ENCODE measurements at places on chromosomes 5 and 9. TPM values are rescaled to one million over a fixed set of nuclear protein-coding genes. Genes with fewer than 3 reads are reported as not detected.

Gene PTGER4
- total RNA-seq = 9.7 TPM

Gene PCDHA7
- not detected for total RNA-seq

Gene TRAF1
- 0.42 TPM for total RNA-seq

Gene FOXE1
- not detected for total RNA-seq

Gene MOCS2
- total RNA-seq = 53.3 TPM

- no peaks in the 10 kb centered on the region for H3K27me3 ChIP-seq
- H3K4me3 ChIP-seq = no peak overlapping the region
- H3K4me1 ChIP-seq = peaks cover 11% of the 10 kb centered on the region
- no peak overlapping the region for H3K27ac ChIP-seq
- no peaks in the 10 kb centered on the region for H3K36me3 ChIP-seq
Observed at GRCh38 chr9:15308511-15308910, 1.5 kb upstream of the TTC39B start.

DNA sequence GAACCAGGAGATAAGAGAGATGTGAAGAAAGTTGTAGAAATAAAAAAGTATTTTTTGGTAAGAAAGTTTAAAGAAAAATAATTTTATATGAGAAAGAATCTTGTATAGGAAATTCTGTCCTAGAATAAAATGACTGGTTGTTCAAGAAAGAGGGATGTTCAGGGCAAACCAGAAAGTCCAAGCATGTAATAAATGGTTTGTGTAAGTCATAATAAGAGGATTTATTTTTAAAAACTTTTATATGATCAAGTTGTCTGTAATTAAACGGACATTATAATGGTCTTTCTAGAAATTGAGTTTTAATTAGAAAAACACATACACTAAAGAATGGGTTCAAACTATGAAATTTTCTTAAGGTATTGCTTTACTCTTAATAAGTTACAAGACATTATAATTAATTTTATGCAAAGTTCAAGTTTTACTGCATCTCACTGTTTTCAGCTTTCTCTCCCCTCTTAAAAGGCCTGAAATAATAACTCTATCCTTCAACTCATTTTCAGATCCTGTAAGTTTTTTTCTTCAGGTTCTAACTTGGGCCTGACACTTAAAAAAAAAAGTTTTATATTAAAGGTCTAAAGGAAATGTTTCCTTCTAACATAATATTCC lies 56.1 kb upstream of the ZNF300 start:
- H3K4me3 ChIP-seq = no peak overlapping the region
- no peaks in the 10 kb centered on the region for H3K36me3 ChIP-seq
- no peak overlapping the region for H3K27ac ChIP-seq
- no peak for DNase-seq
- H3K4me1 ChIP-seq = no peaks in the 10 kb centered on the region

GRCh38 chr5:34475249-34475966 lies 180.7 kb upstream of the RAI14 start:
- H3K36me3 ChIP-seq = no peaks in the 10 kb centered on the region
- no peak for DNase-seq
- no peaks in the 10 kb centered on the region for H3K4me1 ChIP-seq
- no peak overlapping the region for H3K4me3 ChIP-seq
- no peaks in the 10 kb centered on the region for H3K27me3 ChIP-seq

- no peaks in the 10 kb centered on the region for H3K27me3 ChIP-seq
- H3K36me3 ChIP-seq = no peaks in the 10 kb centered on the region
- no peak overlapping the region for H3K27ac ChIP-seq
- H3K4me1 ChIP-seq = no peaks in the 10 kb centered on the region
Observed at GRCh38 chr9:127237801-127238200, 26.8 kb upstream of the GARNL3 start.

GRCh38 chr5:143837306-143837848 lies 25.4 kb downstream of the HMHB1 start:
- no peak overlapping the region for H3K27ac ChIP-seq
- H3K4me1 ChIP-seq = no peaks in the 10 kb centered on the region
- no peak overlapping the region for H3K4me3 ChIP-seq
- no peaks in the 10 kb centered on the region for H3K36me3 ChIP-seq
- H3K27me3 ChIP-seq = no peaks in the 10 kb centered on the region

DNA sequence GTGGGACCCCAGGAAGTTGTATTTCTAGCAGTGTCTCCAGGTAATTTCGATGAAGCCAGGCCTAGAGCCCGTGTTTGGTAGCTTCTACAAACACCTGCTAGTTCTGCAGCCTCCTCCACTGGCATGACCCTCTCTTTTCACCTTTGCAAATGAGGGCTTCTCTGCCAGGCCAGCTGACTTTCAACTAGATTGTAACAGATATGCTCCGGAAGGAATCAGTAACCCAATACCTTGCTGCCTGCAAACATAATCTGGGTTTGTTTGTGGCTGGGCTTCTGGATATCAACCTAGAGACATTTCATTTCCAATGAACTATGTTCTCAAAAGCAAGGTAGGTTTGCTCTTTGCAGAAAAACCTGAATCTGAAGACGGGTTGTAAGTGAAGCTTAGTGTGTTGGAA lies 354.8 kb downstream of the DMRT2 start:
- H3K36me3 ChIP-seq = no peaks in the 10 kb centered on the region
- no peak overlapping the region for H3K27ac ChIP-seq
- H3K4me1 ChIP-seq = no peaks in the 10 kb centered on the region
- no peak overlapping the region for H3K4me3 ChIP-seq
- DNase-seq = no peak

DNA sequence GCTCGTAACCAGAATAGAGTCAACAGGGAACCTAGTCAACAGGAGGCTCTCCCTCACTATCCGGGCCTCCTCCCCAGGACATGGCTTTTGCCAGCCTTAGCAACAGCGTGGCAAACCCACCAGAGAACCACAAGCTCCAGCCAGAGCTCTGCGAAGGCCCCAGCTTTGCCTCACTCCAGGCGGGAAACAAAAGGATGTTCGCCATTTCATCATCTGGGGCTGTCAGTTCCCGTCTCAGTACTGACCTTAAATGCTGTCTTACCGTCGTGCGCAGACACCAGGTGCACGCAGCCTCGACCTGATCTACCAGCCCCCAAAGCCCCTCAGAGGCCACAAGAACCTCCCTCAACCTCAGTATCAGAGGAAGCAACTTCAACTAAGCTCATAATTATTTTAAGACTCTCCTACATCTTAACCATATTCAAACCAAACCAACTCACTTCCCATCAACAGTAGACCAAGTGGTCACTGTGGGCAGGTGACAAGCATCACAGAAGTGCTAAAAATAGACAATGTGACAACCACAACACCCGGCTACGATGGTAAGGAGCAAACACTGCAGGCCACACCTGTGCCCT lies 71.4 kb downstream of the SEMA4D start:
- no peak overlapping the region for H3K4me3 ChIP-seq
- H3K27ac ChIP-seq = peak overlapping the region; percentile 14
- no peak for DNase-seq
- peaks cover 13% of the 10 kb centered on the region for H3K4me1 ChIP-seq

DNA sequence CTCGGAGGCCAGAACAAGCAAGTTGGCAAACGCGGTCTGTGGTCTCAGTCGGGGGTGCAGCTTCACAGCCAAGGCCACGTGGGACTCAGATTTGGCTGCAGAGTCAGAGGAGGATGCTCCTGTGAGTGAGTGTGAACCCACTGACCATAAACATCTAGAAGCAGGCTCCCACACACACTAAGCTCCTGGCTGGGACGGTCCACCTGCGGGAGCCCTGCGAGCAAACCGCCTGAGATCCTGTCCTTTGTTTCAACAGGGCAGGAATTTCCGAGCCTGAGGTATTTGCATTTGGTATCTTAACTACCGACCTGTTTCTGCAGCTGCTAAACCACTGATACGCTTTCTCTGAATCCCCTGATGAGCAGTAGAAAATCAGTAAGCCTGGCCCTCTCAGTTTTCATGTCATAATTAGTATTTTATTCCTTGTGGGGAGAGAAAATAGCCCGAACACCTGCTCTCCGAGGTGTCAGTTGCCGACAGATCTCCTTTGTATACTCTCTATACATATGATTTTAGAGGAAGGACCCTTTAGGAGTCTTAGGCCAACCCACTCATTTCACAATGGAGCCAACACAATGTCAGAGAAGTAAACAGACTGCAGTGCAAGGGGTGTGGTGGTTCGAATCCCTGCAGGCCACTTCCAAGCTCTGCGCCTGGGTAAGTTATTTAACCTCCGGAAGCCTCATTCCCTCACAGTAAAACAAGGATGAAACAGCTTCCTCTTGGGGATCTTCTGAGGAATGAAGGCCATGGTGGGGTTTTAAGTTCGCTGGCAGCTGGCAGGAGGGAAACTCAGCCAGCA lies 40.9 kb upstream of the PWWP2A start:
- DNase-seq = no peak
- H3K36me3 ChIP-seq = no peaks in the 10 kb centered on the region
- H3K4me1 ChIP-seq = peaks cover 4% of the 10 kb centered on the region
- no peaks in the 10 kb centered on the region for H3K27me3 ChIP-seq
- H3K27ac ChIP-seq = no peak overlapping the region
- no peak overlapping the region for H3K4me3 ChIP-seq

DNA sequence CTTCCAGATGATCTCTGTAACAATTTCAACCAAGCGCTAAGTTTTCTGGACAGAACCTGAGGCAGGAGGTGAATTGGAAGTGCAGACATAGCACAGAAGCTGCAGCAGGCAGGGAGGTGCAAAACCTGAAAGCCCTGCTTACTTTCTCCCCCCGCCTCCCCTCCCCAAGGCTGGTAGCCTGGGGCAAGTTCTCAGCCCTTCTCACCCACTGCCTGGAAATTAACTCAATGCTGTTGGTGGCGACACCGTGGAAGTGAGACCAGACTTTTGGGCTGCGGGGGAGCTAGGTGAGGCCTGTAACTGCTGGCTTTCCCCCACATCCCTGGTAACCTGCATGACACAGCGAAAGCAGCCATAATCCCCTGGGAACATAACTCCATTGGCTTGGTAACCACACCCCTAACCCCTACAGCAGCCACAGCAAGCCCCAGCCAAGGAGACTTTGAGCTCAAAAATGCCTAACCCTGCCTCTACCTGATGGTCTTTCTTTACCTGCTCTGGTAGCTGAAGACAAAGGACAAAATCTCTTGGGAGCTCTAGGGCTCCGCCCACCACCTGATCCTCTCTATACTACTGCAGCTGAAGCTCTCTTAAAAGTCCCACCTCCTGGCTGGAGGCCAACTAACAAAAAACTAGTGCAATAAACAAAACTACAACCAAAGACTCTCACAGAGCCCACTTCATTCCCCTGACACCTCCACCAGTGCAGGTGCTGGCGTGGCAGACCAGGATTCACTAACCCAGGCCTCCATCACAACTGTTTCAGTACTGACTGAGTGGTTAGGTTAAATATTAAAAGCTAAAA lies 11.9 kb upstream of the OR13C8 start:
- no peaks in the 10 kb centered on the region for H3K36me3 ChIP-seq
- no peak overlapping the region for H3K27ac ChIP-seq
- H3K4me3 ChIP-seq = no peak overlapping the region
- no peaks in the 10 kb centered on the region for H3K27me3 ChIP-seq
- no peak for DNase-seq

- H3K27me3 ChIP-seq = no peaks in the 10 kb centered on the region
- DNase-seq = no peak
- no peak overlapping the region for H3K4me3 ChIP-seq
- H3K27ac ChIP-seq = no peak overlapping the region
Observed at GRCh38 chr9:21710548-21711191, 91.8 kb upstream of the MTAP start.

GRCh38 chr5:142290577-142291299 lies 34.1 kb downstream of the SPRY4 start:
- peaks cover 3% of the 10 kb centered on the region for H3K4me1 ChIP-seq
- H3K36me3 ChIP-seq = no peaks in the 10 kb centered on the region
- H3K27me3 ChIP-seq = no peaks in the 10 kb centered on the region
- no peak overlapping the region for H3K27ac ChIP-seq
- no peak overlapping the region for H3K4me3 ChIP-seq

DNA sequence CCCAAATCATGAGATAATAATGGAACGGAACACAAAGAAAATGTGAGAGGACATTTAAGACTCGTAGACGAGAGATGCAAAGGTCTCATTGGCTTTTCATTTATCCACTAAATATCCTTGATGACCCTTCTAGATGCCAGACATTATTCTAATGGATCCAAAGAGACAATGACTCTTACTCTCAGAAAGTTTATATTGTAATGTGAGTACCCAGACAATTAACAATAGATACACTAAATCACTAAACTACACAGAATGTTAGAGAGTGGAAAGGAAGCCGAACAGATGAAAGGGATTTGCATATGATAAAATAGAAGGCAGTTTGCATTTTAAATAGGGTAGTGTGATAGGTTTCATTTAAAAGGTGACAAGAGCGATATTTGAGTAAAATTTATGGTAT lies 973.3 kb downstream of the TAF11L14 start:
- H3K27me3 ChIP-seq = no peaks in the 10 kb centered on the region
- H3K4me1 ChIP-seq = no peaks in the 10 kb centered on the region
- no peak for DNase-seq
- no peaks in the 10 kb centered on the region for H3K36me3 ChIP-seq

- no peak overlapping the region for H3K4me3 ChIP-seq
- no peaks in the 10 kb centered on the region for H3K27me3 ChIP-seq
- H3K27ac ChIP-seq = no peak overlapping the region
Observed at GRCh38 chr9:115008536-115009270, 78.3 kb upstream of the TNFSF8 start.

- no peak overlapping the region for H3K4me3 ChIP-seq
- H3K4me1 ChIP-seq = peaks cover 35% of the 10 kb centered on the region
- no peaks in the 10 kb centered on the region for H3K36me3 ChIP-seq
Observed at GRCh38 chr5:177368869-177369644, 11.3 kb downstream of the RGS14 start.

Measured in gastrocnemius medialis (tissue), 4 donors.